ENCODE measurements at places on chromosomes 11 and 22.
A peak's percentile ranks its signal among the peaks of the same experiment; 100 is the strongest.

GRCh38 chr11:129374993-129375750, 476 bp upstream of the BARX2 start:
- no peaks in the 10 kb centered on the region for H3K4me1 ChIP-seq
- peaks cover 10% of the 10 kb centered on the region for H3K27me3 ChIP-seq
- no peak overlapping the region for H3K27ac ChIP-seq
- DNase-seq: no peak

GRCh38 chr22:19694696-19695095, 19.6 kb upstream of the SEPTIN5 start:
- H3K36me3 ChIP-seq: no peaks in the 10 kb centered on the region
- H3K4me1 ChIP-seq: no peaks in the 10 kb centered on the region
- no peak overlapping the region for H3K4me3 ChIP-seq
- no peak for DNase-seq

DNA sequence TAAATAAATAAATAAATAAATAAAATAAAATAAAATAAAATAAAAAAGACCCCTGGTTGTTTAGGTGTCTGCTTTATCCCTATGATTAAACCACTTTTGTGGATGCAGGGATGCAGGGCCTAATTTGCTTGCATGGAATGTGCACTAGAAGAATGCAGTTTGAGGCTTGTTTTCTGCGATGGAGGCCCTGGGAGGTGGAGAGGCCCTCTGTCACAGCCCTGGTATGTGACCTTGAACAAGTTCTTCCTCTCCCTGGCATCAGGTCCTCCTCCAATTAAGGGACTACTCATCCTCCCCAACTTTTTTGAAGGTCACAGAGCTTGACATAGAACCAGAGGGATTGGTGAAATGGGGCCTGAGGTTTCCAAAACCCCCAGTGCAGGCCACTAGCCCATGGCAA, 22.7 kb downstream of the KCNJ4 start:
- H3K4me3 ChIP-seq: no peak overlapping the region
- peak; percentile 35 for DNase-seq
- no peaks in the 10 kb centered on the region for H3K36me3 ChIP-seq
- H3K27ac ChIP-seq: no peak overlapping the region

DNA sequence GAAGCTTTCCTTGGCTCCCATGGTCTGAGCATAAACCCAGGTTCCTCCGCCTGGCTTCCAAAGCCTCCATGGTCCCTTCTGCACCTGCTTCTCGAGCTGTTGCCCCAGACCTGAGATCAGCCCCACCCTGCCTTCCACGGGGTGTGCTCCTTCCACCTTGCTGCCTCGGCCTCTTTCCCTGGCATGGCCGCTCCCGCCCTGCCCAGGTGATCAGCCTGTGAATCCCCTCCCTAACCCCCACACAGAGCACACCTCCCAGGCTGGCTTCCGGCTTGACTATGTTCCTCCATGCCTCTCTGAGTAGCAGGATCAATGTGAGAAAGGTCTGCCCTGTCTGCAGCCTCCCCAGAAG, 2.7 kb upstream of the PPP6R3 start:
- H3K4me3 ChIP-seq: peak overlapping the region; percentile 9
- H3K27ac ChIP-seq: no peak overlapping the region
- peak; percentile 25 for DNase-seq

DNA sequence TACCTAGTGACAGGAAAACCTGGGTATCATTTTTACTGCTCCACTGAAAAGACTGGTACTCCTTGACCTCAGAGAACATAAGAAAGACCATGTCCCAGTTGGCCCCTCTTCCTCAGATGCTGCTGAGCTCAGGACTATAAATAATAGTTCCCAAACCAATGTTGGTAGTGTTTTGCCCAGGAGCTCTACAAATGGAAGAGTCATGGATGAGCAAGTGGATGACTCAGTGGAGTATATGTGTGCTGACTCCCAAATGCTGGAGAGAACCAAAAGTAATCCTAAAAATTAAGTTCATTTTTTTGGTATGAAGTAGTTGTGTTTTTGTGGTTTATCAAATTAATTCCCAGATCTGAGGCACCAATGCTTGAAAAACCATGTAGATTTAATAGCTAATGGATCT, 482.0 kb downstream of the KCNA4 start:
- no peak for DNase-seq
- no peaks in the 10 kb centered on the region for H3K4me1 ChIP-seq
- H3K27ac ChIP-seq: no peak overlapping the region
- no peak overlapping the region for H3K4me3 ChIP-seq

- peaks cover 18% of the 10 kb centered on the region for H3K27me3 ChIP-seq
- H3K27ac ChIP-seq: no peak overlapping the region
- no peaks in the 10 kb centered on the region for H3K36me3 ChIP-seq
Measured at GRCh38 chr22:48639896-48640748, 1187.6 kb downstream of the BRD1 start.
